ENCODE measurements at places on chromosomes 3 and 15.

DNA sequence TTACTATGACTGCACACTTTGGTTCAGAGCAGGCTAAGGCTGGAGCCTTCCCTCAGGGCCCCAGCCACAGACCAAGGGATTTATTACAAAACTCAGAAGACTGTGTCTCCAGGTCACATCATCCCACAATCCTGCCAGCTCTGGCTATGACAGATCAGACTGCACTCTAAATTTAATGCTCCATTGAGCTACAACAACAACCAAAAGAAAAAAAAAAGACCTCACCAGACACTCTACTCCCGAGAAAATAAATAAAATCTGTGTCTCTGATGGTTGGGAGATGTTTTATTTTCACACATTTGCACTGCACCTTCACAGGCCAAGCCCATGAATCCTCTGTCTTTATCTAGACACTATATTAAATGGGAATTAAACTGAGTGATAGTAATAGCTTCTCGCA, 50.8 kb upstream of the CTNNB1 start:
- DNase-seq = no peak

DNA sequence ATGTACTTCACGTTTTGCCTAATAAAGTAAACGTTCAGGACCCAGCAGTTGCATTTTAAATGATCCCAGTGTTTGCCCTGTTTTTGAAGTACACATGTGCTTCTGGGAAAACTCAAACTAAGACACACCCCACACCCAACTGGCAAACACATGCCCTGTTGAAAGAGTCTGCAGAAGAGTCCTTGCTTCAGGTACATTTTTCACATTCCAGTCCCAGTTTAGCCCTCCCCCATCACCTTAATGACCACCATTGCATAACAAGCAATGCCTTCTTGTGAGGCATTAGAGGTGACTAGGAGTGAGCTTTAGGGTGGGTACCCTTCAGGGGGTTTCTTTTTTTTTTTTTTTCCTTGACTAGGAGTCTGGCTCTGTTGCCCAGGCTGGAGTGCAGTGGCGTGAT, 322.3 kb downstream of the CNTN4 start:
- DNase-seq = no peak

GRCh38 chr3:49704629-49705028, 14.9 kb downstream of the AMIGO3 start:
- no peak for DNase-seq

DNA sequence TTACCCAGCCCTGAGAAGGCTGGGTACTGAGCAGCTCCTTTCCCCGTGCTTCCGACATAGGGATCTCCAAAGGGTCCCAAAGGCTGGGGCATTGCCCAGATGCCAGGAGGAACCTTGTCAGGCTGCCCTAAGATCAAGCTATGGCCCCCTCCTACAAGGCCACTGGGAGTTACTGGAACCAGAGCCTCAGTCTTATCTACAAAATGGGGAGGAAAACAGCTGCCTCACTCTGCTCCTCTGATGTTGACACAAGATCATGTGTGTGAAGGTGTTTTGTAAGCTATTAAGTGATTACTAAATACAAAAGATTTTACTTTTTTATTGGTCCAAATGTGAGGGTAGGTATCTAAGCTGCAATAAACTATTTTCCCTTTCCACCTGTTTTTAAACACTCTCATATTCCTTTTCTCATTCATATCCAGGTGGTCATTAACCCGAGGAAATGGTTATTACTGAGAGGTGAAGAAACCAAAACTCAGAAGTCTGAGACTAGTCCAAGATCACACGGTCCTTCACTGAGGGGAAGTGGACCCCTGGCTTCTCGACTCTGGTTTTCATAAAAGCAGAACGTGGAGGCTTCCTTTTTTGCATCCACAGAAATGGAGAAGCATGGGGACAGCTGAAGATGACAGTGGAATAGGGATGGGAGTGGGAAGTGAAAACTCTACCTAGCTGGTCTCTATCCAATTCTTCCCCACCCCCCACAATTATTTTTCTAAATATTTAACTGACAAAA, 1.7 kb downstream of the ARPIN start:
- DNase-seq = no peak

- DNase-seq = no peak
These were observed 139.1 kb downstream of the RTP4 start for GRCh38 chr3:187507266-187507665.

DNA sequence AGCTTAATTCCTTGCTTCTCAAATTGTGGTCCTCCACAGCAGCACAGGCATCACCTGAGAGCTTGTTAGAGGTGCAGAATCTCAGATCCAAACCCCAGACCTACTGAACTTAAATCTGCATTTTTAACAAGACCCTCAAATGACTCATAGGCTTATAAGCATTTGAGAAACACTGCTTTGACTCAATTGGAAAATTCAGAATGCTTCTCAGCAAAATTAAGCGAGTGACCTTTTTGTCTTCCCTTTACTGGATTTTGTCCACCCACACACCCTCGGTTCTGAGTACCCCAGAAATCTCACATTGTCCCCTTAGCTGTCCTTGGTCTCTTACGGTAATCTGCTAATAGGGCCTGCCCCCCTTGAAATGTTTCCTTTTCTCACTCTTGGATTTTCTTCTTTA, 17.9 kb downstream of the CD80 start:
- no peak for DNase-seq

DNA sequence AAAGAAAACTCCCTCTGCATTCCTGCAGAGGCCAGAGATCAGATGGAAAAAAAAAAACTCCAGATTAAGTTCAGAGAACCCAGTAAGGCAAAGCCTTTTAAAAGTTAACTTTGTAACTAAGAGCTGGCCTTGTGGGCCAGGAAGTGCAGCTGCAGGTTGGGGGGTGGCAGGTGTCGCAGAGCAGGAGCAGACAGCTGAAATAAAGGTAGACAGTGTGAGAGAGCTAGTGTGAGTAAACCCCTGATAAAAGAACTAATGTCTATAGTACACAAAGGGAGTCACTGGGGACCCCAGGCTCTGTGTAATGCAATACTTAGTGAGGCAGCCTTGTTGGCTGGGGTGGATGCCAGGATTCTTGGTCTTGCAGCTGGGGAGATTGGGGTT, 42.1 kb downstream of the PPCDC start:
- DNase-seq = no peak

DNA sequence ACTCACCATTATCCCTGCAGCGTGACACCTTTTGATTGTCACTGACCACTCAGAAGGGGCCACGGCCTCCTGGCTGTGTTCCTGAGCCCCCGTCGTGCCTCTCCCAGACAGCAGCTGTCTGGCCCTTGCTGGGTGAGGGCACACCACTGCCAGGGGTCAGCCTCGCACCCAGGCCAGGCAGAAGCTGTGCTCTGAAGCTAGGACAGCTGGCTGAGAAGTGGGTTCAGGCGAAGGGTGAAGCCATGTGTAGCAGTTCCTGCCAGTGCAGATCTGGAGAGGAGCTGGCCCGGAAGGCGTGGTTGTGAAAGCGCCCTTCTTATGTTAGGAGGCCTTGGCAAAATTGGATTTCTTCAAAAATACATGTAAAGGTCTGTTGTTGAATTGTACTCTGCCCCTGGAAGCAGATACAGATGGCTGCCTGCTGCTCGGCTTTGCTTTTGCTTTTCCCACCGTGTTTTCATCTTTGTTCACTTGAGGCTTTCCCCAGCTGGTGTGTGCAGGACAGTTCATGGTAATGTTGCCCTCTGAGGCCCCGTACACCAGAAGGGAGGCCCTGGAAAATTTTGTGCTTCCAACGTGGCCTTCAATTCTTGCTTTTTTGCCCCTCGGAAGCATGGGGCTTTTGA, 49.1 kb downstream of the KLHL25 start:
- DNase-seq = no peak

GRCh38 chr15:30859091-30859874, 44.4 kb upstream of the FAN1 start:
- DNase-seq = no peak

- DNase-seq = no peak
These were observed 2.3 kb downstream of the TJP1 start for GRCh38 chr15:29819979-29820378.

DNA sequence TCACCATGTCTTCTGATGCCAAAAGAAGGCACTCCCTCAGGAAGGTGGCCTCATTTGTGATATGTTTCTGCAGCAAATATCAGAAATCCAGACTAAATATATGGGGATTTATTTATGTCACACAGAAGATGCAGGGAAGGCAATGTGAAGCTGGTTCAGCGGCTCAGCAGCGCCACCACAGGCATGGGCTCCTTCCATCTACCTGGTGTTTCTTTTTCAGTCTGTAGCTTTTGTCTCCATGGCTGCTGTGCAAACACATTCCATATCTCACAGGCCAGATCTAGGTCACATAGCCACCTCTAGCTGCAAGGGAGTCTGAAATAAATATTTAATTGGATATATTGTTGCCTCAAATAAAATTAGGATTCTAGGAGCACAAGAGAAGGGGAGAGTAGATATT, 502.1 kb upstream of the IL12A start:
- DNase-seq = no peak

- no peak for DNase-seq
These were observed 172.6 kb downstream of the RBMS3 start for GRCh38 chr3:29453284-29454001.

- no peak for DNase-seq
These were observed 522.4 kb upstream of the NAALADL2 start for GRCh38 chr3:174336784-174337183.

GRCh38 chr3:13080026-13080425, 6.8 kb upstream of the IQSEC1 start:
- DNase-seq = no peak

DNA sequence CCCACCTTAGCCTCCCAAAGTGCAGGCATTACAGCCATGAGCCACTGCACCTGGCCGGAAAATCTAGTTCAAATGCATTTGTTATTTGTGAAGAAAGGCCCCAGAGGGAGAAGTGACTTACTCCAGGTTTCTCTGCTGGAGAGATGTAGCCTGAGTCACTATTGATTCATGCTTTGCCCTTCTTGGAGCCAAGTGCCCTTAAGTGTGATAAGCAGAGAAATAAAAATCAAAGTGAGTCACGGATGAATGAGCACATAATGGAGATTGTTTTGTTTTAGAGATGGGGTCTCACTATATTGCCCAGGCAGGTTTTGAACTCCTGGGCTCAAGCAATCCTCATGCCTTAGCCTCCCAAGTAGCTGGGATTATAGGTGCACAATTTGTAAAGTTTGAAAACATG, 33.1 kb downstream of the CDC25A start:
- no peak for DNase-seq

DNA sequence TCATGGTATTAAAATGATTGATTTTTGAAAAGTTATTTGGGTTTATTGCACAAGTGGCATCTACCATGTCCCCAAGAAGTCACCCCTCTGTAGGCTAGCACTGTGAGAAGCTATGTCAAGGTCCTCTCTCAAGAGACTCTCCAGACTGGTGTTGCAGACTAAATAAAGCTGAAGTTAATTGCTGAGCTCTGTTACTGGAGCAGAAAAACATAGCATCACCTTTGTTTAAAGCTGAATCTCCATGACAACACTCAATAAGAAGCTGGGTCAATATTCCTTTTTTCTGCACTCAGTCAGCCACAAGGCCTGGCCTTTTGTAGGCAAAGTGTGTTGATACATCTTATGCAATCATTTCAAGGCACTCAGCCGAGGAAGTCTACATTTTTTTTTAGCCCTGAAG, 806.6 kb upstream of the LMCD1 start:
- no peak for DNase-seq

GRCh38 chr15:31331389-31331788, 4.8 kb downstream of the KLF13 start:
- no peak for DNase-seq

DNA sequence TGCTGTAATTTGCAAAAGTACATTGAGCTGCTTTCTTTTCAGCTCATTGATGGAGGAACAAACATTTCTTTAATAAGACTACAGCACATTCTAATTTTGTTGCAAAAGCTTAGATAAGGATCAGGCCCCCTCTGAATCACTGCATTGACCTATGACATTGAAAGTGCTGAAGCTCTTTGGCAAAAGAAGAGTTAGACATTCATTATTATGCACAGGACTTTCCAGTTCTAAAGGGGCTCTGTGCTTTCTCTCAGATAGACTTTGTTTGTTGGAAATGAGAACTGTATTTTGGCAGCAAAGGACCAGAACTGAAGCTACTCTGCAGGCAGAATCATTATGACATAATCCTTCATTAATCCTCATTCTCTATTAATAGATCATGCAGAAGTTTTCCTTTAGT, 252.9 kb upstream of the SOX2 start:
- no peak for DNase-seq

DNA sequence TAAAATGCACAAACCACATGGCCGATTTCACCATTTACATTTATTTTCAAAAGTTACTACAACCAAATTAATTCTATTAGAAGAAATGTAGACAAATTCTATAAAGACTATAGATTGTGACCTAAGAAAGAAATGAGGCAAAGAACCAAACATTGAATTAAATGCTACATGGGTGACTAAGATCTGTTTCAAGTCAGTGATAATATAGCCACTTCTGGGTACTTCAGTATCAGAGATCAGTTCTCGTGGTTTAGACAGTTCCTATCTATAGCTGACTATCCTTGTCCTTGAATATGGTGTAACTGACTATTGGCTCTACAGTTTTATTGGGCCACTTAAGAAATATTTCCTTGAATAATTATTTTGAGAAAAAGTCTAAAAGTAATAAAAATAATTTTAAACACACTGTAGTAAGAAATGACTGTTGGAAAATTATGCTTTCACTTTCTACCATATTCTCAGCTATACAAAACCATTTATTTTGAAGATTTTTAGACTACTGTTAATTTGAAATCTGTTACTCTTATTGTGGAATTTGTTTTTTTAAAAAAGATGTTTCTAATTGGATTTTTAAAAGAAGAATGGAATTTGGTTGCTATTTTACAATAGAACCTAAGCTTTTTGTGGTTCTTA, 14.1 kb downstream of the KCNMB3 start:
- no peak for DNase-seq

GRCh38 chr3:5002174-5002870, 23.1 kb downstream of the BHLHE40 start:
- peak; percentile 52 for DNase-seq

DNA sequence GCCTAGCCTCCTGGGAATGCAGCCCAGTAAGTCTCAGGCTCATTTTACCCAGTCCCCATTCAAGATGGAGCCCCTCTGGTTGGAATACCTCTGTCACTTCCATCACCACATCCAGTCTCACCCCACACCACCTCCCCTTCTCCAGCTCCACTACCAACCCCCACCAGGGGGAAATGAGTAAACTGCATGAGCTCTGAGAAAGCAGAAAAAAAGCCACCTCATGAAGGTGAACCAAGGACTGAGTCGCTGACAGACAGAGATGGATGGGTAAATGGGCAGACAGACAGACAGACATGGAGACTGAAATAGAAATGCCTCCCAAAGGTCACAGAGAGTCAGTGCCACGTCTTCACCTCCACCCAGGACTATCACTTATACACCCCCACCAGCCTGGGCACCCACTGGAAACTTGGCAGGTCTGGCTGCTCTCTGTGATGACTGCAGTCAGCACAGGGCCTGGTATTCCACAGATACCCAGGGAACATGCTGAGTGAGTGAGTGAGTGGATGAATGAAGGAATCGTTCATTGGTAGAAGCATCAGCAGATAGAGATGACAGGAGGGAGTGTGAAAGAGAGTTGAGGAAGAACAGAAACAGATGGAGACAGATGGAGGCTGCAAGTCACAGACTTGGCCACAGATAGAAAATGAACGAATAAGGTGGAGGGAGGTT, 4.9 kb upstream of the LOXL1 start:
- DNase-seq = no peak
